Smooth muscle cell of bladder (primary cell): ENCODE measurements at places on chromosomes 7 and 10. TPM values are rescaled to one million over a fixed set of nuclear protein-coding genes. Genes with fewer than 3 reads are reported as not detected.

PLAU gene
- 36.7 and 143 TPM in 2 replicates for total RNA-seq

AGMO gene
- under 0.01 and 0.18 TPM in 2 replicates for total RNA-seq

HABP2 gene
- not detected in 2 replicates for total RNA-seq

CALCR gene
- total RNA-seq = not detected in 2 replicates

LIPK gene
- total RNA-seq = not detected in 2 replicates

RAPGEF5 gene
- total RNA-seq = 1.1 and 2.4 TPM in 2 replicates

BLNK gene
- total RNA-seq = 0.09 and 0.28 TPM in 2 replicates

TEX36 gene
- total RNA-seq = not detected in 2 replicates

DNAJB6 gene
- 66.4 and 85.5 TPM in 2 replicates for total RNA-seq

GPR15LG gene
- total RNA-seq = not detected in 2 replicates

CELF2 gene
- 4.0 and 6.5 TPM in 2 replicates for total RNA-seq

CYP2C19 gene
- not detected in 2 replicates for total RNA-seq

EPHB6 gene
- total RNA-seq = 0.65 and 2.6 TPM in 2 replicates

INTS1 gene
- 19.5 and 26.3 TPM in 2 replicates for total RNA-seq

SEMA3C gene
- 99.7 and 127 TPM in 2 replicates for total RNA-seq

AKR1C8 gene
- total RNA-seq = not detected in 2 replicates

POP7 gene
- total RNA-seq = 27.6 and 31.5 TPM in 2 replicates

TOMM7 gene
- total RNA-seq = 258 and 272 TPM in 2 replicates

CRTAC1 gene
- not detected in 2 replicates for total RNA-seq

C7orf57 gene
- total RNA-seq = not detected in 2 replicates

TMEM229A gene
- not detected in 2 replicates for total RNA-seq

CAMK1D gene
- total RNA-seq = 6.3 TPM in 2 replicates
